ENCODE measurements at places on chromosomes 4 and X.

DNA sequence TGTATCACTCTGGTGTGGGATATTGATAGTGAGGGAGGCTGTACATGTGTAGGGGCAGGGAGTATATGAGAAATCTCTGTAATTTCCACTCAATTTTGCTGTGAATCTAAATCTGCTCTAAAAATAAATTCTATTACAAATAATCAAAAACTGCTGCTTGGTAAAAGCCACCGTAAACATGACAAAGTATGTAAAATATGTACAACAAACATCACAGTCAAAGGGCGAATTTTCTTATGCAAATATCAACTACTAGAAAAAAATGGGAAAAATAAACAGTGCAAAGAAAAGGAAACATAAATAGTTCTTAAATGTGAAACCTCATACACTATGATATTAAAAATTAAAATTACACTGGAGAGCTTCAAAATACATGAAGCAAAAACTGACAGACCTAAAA is 105.1 kb upstream of the DCLK2 start:
- H3K4me1 ChIP-seq: no peaks in the 10 kb centered on the region
- H3K4me3 ChIP-seq: no peak overlapping the region
- H3K36me3 ChIP-seq: no peaks in the 10 kb centered on the region
- no peak overlapping the region for H3K27ac ChIP-seq

DNA sequence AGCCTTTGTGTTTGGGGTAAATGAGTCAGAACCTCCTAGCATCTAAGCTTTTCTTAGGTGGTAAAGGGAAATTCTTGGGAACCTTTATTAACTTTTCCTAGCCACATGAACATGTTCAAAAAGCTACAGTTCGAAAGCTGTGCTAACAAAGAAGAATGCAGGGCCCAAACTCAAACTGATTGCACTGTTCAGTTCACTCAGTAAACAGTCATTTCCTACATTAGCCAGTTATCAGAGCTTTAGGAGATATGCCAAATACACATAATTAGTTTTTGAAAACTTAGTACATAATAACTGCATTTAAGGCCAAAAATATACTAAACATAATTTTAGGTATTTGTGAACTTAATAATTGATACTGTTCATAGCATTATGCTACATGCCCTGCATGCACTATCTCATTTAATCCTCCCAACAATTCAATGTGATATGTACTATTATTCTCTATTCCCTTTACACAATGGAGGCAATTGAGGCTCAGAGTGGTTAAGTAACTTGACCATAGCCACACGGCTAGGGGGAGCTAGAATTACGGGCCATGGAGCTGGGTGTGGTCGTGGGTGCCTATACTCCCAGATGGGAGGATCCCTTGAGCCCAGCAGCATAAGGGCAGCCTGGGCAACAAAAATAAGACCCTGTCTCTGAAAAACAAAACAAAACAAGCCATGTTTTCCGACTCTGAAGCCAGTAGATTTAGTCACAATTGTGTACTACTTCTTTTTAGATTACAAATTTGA is 43.9 kb upstream of the PDGFRA start:
- H3K36me3 ChIP-seq: no peaks in the 10 kb centered on the region
- no peak for DNase-seq
- no peak overlapping the region for H3K27ac ChIP-seq
- H3K4me3 ChIP-seq: no peak overlapping the region

DNA sequence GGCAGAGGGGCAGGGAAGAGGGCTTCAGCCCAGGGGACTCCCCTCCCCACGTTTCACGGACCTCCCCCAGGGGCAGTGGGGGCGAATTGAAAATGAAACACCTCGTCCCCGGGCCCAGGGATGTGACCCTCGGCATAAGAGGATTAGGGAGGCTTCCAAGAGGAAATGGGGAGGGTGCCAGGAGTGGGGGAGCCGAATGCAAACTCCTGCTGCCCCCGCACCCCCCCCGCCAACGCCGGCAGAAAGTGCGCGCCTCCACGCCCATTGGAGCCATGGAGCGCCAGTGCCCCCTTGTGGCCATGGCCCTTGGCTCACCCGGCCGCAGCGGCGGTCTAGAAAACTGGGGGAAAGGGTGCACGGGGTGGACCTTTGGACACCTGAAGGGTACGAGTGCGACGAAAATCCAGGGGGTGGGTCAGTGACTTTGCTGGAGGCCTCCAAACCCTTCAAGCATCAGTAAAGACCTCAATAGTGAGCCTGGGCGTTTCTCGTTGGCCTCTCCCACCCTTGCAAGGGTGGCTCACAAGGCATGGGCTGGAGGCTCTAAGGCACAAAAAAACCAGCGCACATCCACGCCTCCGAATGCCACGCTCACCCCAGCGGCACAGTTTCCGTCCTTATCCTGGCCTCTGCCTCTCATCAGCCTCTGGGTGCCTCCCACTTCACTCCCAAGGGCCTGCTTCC is 120.8 kb upstream of the PJA1 start:
- H3K4me3 ChIP-seq: peak overlapping the region; percentile 33
- no peak for DNase-seq
- peaks cover 2% of the 10 kb centered on the region for H3K27me3 ChIP-seq
- H3K4me1 ChIP-seq: no peaks in the 10 kb centered on the region

DNA sequence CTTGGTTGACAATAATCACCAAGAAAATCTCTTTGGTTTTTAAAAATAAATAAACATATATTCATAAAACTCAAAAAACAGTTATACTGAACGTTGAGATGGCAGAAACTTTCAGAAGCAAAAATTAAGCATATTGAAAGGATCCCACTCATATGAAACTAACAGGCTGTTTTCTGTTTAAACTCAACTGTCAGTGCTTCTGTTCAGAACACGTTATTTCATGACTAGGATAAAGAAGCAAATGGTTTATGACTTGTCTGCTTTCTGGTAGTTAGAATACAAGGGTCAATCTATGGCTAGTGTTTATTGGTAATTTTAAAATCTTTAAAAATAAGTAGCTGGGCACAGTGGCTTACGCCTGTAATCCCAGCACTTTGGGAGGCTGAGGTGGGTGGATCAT is 4.1 kb downstream of the GPR82 start:
- no peaks in the 10 kb centered on the region for H3K36me3 ChIP-seq
- H3K27me3 ChIP-seq: no peaks in the 10 kb centered on the region
- DNase-seq: no peak

GRCh38 chr4:33160126-33160525 is 2440.0 kb downstream of the PCDH7 start:
- peaks cover 3% of the 10 kb centered on the region for H3K36me3 ChIP-seq
- no peak for DNase-seq
- peaks cover 24% of the 10 kb centered on the region for H3K4me1 ChIP-seq
- H3K27ac ChIP-seq: no peak overlapping the region

GRCh38 chr4:70902577-70903290 is 565 bp downstream of the MOB1B start:
- H3K36me3 ChIP-seq: peaks cover 3% of the 10 kb centered on the region
- H3K4me3 ChIP-seq: peak overlapping the region; percentile 95
- peak overlapping the region; percentile 96 for H3K27ac ChIP-seq
- H3K4me1 ChIP-seq: peaks cover 17% of the 10 kb centered on the region
- DNase-seq: no peak
- no peaks in the 10 kb centered on the region for H3K27me3 ChIP-seq

DNA sequence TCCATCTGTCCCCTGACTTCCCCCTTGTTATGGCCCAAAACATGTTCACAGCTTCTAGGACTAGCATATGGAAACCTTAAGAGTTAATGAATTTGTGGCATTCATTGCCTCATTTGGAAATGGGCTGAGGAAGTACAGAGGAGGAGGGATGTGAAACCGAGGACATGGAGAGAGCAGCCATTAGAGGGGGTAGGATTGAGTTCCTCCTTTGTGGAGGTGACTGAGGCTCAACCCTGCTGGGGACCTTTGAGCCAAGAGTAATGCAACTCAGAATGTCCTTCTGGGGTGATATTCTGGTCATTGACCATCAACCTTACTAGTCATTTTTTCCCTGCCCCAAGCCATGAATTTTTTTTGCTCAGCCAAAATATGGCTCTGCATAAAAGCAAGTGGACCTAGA is 109.4 kb downstream of the ZNF518B start:
- H3K4me3 ChIP-seq: no peak overlapping the region
- H3K27me3 ChIP-seq: peaks cover 12% of the 10 kb centered on the region
- no peaks in the 10 kb centered on the region for H3K36me3 ChIP-seq
- H3K27ac ChIP-seq: no peak overlapping the region
- DNase-seq: no peak
- no peaks in the 10 kb centered on the region for H3K4me1 ChIP-seq

- no peaks in the 10 kb centered on the region for H3K36me3 ChIP-seq
- H3K27me3 ChIP-seq: no peaks in the 10 kb centered on the region
- no peak for DNase-seq
- no peak overlapping the region for H3K27ac ChIP-seq
Observed at GRCh38 chr4:48639807-48640206, 140.3 kb downstream of the FRYL start.

GRCh38 chr4:96786306-96786705 is 946.4 kb downstream of the PDHA2 start:
- H3K27ac ChIP-seq: no peak overlapping the region
- H3K36me3 ChIP-seq: no peaks in the 10 kb centered on the region
- no peak overlapping the region for H3K4me3 ChIP-seq
- H3K27me3 ChIP-seq: no peaks in the 10 kb centered on the region
- DNase-seq: no peak

DNA sequence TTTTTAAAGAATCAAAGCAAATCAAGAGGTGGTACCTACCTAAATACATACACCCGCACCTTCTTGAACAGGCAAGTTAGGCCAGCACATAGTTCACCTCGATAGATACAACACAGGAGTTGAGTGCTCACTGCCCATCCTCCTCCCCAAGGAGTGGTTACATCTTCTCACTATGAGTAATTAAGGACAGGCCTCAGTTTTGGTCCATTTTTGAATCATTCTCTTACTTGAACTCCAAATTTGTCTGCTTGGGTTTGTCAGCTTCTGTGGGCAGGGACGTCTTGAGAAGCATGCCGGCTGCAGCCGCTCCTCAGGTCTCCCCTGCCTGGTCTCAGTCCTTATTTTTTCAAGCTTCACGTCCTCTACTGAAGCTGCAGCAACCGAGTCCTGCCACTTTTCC is 190.6 kb upstream of the RBPJ start:
- DNase-seq: no peak
- no peak overlapping the region for H3K4me3 ChIP-seq
- H3K27me3 ChIP-seq: peaks cover 2% of the 10 kb centered on the region
- H3K36me3 ChIP-seq: no peaks in the 10 kb centered on the region

- peaks cover 6% of the 10 kb centered on the region for H3K27me3 ChIP-seq
- no peak overlapping the region for H3K4me3 ChIP-seq
- no peaks in the 10 kb centered on the region for H3K4me1 ChIP-seq
Observed at GRCh38 chrX:15549189-15550012, 48.8 kb downstream of the BMX start.

DNA sequence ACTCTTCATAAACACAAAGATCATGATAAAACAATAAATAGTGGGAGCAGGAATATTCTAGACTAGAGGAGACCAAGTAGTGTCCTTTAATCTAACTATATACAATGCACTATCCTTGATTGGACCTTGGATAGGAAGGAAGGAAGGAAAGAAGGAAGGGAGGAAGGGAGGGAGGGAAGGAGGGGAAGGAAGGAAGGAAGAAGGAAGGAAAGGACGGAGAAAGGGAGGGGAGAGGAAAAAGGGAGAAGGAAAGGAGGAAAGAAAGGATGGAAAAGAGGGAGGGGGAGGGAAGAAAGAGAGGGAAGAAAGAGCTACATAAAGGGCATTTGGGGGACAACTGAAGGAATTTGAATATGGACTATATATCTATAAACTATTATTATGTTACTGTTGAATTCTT is 95.0 kb upstream of the SMARCAD1 start:
- peaks cover 25% of the 10 kb centered on the region for H3K27me3 ChIP-seq
- no peak overlapping the region for H3K27ac ChIP-seq
- no peaks in the 10 kb centered on the region for H3K4me1 ChIP-seq
- no peaks in the 10 kb centered on the region for H3K36me3 ChIP-seq

DNA sequence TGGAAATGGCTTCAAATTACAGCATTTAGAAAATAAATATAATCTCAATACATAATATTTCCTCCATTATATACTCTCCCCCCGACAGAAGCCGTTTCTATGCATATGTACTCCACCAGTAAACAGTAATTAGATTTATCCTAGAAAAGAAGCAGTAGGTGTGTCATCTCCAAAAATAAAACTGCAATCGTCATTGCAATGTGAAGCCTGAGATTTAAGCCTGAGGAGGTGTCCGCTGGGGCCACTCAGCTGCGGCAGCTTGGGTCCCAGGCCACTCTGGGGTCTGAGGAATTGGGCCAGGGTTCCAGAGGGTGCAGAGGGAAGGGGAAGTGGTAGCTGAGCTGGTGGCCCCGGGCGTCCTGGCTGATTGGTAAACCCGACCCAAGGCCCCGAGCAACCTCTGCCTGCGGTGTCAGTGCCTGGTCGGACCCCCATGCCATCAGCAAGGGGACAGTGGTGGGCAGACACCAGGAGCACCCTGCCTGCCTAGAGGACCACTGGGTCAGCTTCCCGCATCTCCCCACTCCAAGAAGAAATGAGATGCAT is 7.8 kb upstream of the MXD4 start:
- H3K4me1 ChIP-seq: peaks cover 3% of the 10 kb centered on the region
- peaks cover 3% of the 10 kb centered on the region for H3K27me3 ChIP-seq
- H3K4me3 ChIP-seq: no peak overlapping the region

- H3K4me1 ChIP-seq: no peaks in the 10 kb centered on the region
- H3K27ac ChIP-seq: no peak overlapping the region
- no peaks in the 10 kb centered on the region for H3K36me3 ChIP-seq
Observed at GRCh38 chrX:94107981-94108380, 434.0 kb downstream of the FAM133A start.

- H3K4me1 ChIP-seq: peaks cover 4% of the 10 kb centered on the region
- H3K4me3 ChIP-seq: no peak overlapping the region
- DNase-seq: no peak
- no peaks in the 10 kb centered on the region for H3K36me3 ChIP-seq
- peaks cover 41% of the 10 kb centered on the region for H3K27me3 ChIP-seq
- no peak overlapping the region for H3K27ac ChIP-seq
Observed at GRCh38 chr4:16092682-16093319, 9.0 kb upstream of the PROM1 start.

GRCh38 chrX:150731795-150732194 is 38.6 kb downstream of the MTMR1 start:
- H3K4me1 ChIP-seq: no peaks in the 10 kb centered on the region
- no peak overlapping the region for H3K4me3 ChIP-seq
- no peak overlapping the region for H3K27ac ChIP-seq
- DNase-seq: no peak
- no peaks in the 10 kb centered on the region for H3K27me3 ChIP-seq

- no peak for DNase-seq
- no peaks in the 10 kb centered on the region for H3K4me1 ChIP-seq
- no peak overlapping the region for H3K4me3 ChIP-seq
- H3K36me3 ChIP-seq: no peaks in the 10 kb centered on the region
Observed at GRCh38 chr4:91916219-91916618, 387.5 kb upstream of the GRID2 start.

DNA sequence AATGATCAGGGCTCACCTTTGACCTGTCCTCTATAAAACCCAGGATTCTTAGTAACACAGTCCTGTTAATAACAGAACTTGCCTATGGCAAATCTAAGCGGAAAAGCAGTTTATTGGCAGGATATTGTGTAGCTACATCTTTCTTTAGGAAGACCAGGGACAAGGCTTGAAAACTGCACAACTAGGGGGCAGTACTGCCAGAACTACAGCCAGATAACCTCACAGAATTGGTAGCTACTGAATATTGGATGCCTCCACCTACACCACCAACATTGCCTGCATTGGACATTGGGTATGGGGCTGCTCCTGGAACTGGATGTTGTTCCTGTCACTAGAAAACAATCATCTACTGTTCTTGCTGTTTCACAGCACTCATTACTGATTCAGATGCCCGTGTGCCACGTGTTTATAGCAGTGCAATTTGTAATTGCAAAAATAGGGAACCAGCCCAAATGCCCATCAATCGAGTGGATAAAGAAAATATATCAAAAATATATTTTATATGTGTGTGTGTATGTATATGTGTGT is 47.4 kb downstream of the REPS2 start:
- H3K4me3 ChIP-seq: no peak overlapping the region
- no peaks in the 10 kb centered on the region for H3K36me3 ChIP-seq
- H3K27ac ChIP-seq: no peak overlapping the region
- DNase-seq: no peak
- no peaks in the 10 kb centered on the region for H3K4me1 ChIP-seq

Measured in chondrocyte (in vitro differentiated cells).